Activated CD4-positive, alpha-beta T cell treated with anti-CD3 and anti-CD28 coated beads, Interleukin-2, amount 50 U/mL, for 4 hours (primary cell): ENCODE measurements at places on chromosomes 6 and 20.

GRCh38 chr20:37500311-37500710 lies 20.7 kb upstream of the NNAT start:
- DNase-seq: no peak

DNA sequence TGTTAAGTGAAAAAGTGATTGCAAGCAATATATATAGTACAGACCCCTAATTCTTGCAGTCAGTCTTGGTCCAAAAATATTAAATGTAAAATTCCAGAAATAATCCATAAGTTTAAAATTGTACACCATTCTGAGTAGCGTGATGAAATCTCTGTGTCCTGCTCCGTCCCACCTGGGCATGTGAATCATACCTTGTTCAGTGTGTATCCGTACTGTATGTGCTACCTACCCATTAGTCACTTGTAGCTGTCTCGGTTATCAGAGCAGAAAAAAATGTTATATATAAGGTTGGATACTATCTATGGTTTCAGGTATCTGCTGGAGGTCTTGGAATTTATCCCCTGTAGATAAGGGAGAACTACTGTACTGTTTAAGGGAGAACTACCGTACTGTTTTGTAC lies 16.3 kb downstream of the IRAK1BP1 start:
- no peak for DNase-seq

DNA sequence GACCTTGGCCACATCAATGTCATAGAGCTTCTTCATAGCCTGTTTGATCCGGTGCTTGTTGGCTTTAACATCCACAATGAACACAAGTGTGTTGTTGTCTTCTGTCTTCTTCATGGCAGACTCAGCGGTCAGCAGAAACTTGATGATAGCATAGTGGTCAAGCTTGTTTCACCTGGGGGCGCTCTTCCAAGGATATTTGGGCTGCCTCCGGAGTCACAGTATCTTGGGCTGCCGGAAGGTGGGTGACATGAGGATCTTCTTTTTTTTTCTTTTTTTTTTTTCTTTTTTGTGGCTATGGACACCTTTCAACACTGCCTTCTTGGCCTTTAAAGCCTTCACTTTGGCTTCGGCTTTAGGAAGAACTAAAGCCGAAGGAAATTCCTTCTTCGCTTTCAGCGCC lies 244.6 kb downstream of the GJA1 start:
- DNase-seq: no peak

GRCh38 chr6:17032590-17032987 lies 69.3 kb upstream of the STMND1 start:
- DNase-seq: no peak

DNA sequence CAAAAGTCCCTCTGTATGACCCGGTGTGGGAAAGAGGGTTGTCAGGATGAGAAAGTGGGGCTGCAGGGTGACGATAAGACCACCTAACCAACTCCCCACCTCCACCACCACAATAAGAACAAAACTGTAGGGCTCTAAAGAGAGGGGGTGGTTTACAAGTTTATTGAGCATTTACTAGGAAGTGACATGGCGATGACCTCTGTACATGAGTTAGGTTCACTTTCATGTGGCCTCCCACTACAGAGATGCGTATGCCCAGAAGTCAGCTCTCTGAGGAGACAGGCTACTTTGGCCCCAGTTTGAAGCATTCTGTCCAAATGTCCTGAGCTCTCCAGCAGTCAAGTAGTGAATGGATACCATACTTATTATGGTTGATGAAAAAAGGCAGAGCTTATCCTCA lies 28.7 kb upstream of the PI16 start:
- no peak for DNase-seq

- no peak for DNase-seq
Measured at GRCh38 chr20:2297357-2297728, 1.5 kb downstream of the TGM3 start.
